ENCODE measurements at places on chromosomes 13 and 19.
A peak's percentile ranks its signal among the peaks of the same experiment; 100 is the strongest.

DNA sequence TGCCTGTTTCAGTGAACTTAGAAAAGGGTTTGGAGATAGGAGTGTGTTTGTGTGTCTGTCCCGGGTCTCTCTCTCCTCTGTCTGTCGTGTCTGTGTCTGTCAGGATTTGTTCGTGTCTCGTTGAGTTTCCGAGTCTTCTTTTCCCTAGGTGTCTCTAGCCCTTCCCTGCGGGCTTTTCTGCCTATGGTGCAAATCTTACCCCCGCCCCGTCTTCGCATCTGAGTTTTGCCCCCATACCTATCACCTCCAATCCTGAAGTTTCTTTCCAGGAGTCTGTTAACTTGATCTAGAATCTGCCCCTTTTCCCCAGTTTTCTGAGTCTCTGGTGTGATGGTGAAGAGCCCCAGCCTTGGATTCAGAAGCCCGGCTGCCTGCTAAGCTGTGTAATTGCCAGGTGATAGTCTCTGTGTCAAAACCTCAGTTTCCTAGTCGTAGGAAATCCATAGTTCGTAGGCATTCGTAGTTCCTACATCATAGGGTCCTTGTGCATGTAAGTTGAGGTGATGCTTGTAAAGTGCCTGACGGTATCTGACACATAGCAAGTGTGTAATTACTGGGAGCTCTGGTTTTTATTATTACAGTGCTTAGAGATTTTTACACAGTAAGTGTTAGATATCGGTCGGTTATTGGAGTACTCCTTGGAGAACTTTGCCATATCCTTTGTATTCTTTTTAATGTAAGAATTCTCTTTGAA is 782 bp downstream of the EPN1 start:
- DNase-seq: no peak

DNA sequence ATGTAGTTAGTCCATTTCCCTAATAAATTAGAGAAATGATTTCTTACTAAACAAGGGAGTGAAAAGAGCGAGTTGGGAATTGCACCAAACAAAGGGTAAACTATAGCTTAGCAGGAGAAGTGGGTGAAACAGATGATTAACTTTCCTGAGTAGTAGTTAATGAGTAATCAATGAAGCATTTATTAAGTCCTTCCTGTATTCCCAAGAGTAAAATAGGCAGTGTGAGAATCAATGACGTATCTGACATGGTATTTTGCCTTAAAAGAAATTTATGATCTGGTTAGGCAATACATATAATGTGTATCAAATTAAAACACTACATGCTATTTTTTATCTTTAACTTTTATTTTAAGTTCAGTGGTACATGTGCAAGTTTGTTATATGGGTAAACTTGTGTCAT is 142.8 kb downstream of the KLF5 start:
- no peak for DNase-seq

DNA sequence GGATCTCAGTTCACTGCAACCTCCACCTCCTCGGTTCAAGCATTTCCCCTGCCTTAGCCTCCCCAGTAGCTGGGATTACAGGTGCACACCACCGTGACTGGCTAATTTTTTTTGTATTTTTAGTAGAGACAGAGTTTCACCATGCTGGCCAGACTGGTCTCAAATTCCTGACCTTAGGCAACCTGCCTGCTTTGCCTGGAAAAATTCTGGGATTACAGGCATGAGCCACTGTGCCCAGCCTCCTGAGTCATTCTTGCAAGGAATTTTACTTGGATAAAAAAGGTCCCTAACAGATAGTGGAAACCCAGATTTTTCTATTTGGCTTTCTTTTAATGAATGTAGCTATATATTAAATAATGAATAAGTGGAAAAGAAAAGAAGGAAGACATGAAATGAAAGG is 449.9 kb upstream of the ATXN8OS start:
- DNase-seq: no peak

DNA sequence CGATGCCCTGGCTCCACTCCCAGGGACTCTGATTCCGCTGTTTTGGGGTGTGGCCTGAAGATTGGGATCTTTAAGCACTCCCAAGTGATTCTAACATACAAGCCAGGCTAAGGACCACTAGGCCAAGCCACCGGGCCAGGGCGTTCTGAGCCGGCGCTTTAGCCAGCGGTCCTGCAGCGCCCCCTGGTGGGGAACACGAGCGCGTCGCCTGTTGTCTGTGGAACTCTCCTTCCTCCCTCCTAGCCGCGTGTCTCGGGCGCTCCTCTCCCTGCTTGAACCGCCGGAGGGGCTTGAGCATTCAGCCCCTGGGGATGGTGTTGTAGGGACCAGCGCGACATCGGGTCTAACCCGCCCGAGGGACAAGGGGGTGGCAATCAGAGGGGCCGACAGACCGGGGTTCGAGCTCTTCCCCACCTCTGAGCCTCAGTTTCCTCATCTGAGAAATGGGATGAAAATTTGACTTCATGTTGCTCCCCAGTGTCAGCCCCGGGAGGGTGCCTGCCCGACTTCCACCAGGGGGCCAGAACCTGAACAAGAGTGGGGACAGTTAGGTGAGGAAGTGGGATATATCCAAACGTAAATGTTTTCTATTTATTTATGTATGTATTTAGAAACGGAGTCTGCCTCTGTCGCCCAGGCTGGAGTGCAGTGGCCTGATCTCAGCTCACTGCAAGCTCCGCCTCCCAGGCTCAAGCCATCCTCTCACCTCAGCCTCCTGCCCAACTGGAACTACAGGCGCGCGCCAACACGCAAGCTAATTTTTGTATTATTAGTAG is 18.0 kb upstream of the PNMA8B start:
- peak; percentile 35 for DNase-seq

- no peak for DNase-seq
Measured at GRCh38 chr13:77810430-77810829, 108.2 kb downstream of the EDNRB start.

DNA sequence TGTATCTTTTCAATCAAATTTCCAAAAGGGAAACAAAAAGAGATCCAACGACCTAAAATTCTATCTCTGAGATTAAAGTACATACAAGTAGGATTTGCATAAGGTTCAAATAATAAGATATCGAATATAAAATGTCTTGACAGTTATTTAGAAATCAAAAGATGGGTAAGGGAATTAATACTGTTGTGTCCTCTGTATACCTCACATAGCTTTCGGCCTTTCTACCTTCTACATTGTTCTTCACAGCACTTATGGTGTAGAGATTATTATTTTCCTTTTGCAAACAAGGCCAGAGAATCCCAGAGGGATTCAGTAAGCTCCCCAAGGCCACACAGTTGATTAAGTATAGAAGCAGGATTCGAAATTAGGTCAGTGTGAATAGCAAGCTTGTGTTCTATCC is 403.6 kb downstream of the SPRY2 start:
- no peak for DNase-seq

DNA sequence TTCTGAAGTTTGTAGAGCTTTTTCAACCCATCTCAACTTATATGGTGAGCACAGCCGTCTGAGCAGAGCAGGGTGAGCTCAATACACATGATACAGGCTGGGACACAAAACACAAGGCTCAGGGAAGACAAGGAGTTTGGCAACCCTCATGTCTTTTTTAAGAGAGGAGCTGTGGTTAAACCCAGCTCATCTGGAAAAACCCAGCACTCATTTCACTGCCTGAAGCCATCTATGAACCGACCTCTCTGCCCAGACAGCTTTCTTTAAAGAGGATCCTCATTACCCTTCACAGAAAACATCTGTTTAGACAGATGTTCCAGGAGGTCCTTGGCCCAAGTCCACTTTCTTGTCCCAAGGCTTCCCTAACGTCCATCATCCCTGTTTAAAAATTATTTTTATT is 170.0 kb upstream of the TSHZ3 start:
- no peak for DNase-seq
